Activated CD8-positive, alpha-beta memory T cell treated with anti-CD3 and anti-CD28 coated beads for 48 hours (primary cell): ENCODE measurements at places on chromosomes 5 and 9.

- no peak for DNase-seq
Measured at GRCh38 chr9:75181750-75182149, 93.4 kb downstream of the OSTF1 start.

- no peak for DNase-seq
Measured at GRCh38 chr5:165560648-165561047, 2055.2 kb downstream of the MAT2B start.

DNA sequence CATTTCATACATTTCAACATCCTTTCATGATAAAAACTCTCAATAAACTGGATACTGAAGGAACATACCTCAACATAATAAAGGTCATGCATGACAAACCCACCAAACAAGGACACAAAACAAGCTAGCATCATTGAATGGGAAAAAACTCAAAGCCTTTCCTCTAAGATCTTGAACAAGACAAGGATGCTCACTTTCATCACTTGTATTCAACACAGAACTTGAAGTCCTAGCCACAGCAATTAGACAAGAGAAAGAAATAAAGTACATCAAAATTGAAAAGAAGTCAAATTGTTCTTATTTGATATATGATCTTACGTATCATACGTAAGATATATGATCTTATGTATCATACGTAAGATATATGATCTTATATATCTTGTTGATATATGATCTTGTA is 5.3 kb downstream of the MRPL50 start:
- DNase-seq: no peak

GRCh38 chr9:76302947-76303550 is 91.2 kb downstream of the RFK start:
- no peak for DNase-seq

DNA sequence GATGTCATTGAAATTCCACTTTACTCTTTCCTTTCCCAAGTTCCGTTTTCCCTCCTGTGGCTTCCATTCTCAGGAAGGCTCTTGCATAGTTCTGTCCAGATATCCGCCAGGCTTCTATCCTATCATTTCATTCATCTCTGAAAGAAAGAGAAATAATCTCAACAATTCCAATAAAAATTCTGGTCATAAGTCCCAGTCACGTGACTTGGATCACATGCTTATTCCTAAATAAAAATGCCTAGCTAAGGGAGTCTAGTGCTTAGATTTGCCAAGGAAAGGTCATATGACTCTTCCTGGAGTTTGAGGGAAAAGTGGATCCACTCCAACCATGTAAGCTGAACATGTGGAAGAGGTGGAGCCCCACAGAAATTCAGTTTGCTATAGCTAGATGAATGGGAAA is 146.0 kb upstream of the PPP1R2B start:
- DNase-seq: no peak

DNA sequence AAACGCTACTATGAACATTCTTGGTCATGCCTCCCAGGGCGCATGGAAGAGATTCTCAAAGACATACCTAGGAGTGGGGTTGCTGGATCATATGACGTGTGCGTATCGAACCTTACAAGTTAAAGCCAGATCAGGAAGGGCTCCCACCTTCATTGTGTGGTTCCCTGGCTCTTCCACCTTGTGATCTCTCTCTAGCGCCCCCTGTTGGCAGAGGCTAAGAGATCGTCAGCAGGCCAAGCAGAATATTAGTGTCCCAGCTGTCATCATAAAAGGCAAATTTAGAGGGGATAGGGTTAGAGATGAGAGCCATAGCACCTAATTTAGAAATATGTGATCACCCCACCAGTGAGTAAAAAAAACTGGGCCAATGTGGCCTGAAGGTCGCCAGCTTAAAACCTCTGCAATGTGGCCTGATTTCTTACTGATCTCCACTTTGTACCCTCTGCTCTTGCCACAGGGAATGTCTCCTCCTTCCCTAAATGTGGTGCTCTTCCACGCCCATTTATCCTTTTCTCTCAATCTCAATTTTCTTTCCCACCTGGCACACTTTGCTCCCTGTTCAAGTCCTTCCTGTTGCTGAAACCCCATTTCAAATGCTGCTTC is 91.7 kb upstream of the SHB start:
- DNase-seq: peak; percentile 60
